B cell (primary cell): ENCODE measurements at places on chromosomes 11 and 22. TPM values are rescaled to one million over a fixed set of nuclear protein-coding genes. Genes with fewer than 3 reads are reported as not detected.

GRCh38 chr22:24432059-24432853, 4.9 kb downstream of the ADORA2A start:
- H3K4me1 ChIP-seq, result peaks cover 94% of the 10 kb centered on the region
- H3K36me3 ChIP-seq, result no peaks in the 10 kb centered on the region
- no peak overlapping the region for H3K4me3 ChIP-seq
- H3K27me3 ChIP-seq, result no peaks in the 10 kb centered on the region
- H3K27ac ChIP-seq, result peak overlapping the region; percentile 29

Gene KCNK7
- 2.2 and 5.8 TPM in 2 replicates for polyA plus RNA-seq

DNA sequence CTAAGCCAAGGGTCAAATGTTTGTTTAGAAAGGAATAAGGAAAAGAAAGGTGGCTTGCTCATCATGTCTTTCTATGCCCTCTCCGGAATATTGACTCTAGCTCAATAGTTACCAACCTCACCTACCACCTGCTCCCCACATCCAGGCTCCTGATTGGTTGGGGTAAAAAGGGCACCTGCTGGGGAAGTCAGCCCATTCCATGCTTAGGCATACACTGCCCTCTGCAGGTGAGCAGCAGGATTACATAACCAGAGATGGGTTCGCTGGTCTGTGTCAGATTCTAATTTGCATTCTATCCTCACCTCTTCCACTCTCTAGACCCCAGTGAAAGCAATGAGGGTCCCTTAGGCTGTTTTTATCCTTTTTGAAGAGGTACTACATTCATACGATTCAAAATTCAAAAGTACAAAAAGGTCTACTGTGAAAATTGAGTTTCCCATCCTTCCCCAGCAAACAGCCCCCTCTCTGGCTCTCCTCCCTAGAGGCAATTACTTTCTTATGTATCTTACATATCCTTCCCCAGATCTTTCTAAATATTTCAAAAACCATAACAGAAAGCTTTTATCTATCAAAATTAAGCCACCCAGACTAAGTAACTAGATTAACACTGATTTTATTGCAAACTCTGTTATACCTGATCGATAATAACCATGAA, 98.0 kb upstream of the ASPHD2 start:
- H3K27me3 ChIP-seq, result peaks cover 12% of the 10 kb centered on the region
- H3K36me3 ChIP-seq, result no peaks in the 10 kb centered on the region
- DNase-seq, result peak; percentile 70

- H3K4me1 ChIP-seq, result no peaks in the 10 kb centered on the region
- no peaks in the 10 kb centered on the region for H3K27me3 ChIP-seq
- no peak overlapping the region for H3K27ac ChIP-seq
- no peak overlapping the region for H3K4me3 ChIP-seq
- DNase-seq, result no peak
- no peaks in the 10 kb centered on the region for H3K36me3 ChIP-seq
Observed at GRCh38 chr11:4008116-4008515, 86.5 kb upstream of the RRM1 start.

Gene CRYBB2
- not detected in 2 replicates for polyA plus RNA-seq

GRCh38 chr11:112212290-112212689, 13.9 kb upstream of the PTS start:
- H3K4me1 ChIP-seq, result no peaks in the 10 kb centered on the region
- no peaks in the 10 kb centered on the region for H3K27me3 ChIP-seq
- no peak for DNase-seq

DNA sequence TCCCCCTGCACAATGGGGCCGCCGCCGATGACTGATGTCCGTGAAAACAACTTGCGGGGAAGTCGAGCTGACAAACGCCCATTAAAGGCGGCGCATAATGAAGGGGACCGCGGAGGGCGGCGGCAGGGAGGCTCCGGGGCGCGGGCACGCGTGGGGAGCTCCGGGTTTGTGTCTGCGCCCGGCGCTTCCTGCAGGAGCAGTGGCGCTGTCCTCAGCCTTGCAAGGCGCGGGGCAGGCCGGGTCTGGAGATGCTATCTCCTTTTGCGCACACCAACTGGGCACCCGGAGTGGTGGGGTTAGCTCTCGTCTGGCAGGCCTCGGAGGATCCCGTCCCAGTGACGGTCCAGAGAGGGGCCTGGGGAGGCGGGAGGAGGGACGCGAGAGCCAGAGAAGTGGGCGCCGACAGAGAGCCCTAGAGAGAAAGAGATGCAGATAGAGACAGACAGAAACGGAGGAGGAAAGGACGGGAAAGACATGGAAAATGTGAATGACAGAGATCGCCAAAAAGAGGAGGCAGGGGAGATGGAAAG, 390 bp upstream of the FGF3 start:
- H3K27me3 ChIP-seq, result peaks cover 5% of the 10 kb centered on the region
- no peak for DNase-seq
- no peaks in the 10 kb centered on the region for H3K36me3 ChIP-seq
- no peaks in the 10 kb centered on the region for H3K4me1 ChIP-seq

Gene PRAME
- 0.63 TPM in 1 of 2 replicates, not detected in the other for polyA plus RNA-seq

GRCh38 chr22:26143806-26144325, 25.4 kb upstream of the SEZ6L start:
- no peak overlapping the region for H3K27ac ChIP-seq
- no peaks in the 10 kb centered on the region for H3K4me1 ChIP-seq
- peaks cover 7% of the 10 kb centered on the region for H3K27me3 ChIP-seq
- DNase-seq, result no peak

GRCh38 chr11:108606495-108607160, 13.1 kb upstream of the EXPH5 start:
- H3K36me3 ChIP-seq, result no peaks in the 10 kb centered on the region
- no peak overlapping the region for H3K4me3 ChIP-seq
- no peak for DNase-seq
- H3K27me3 ChIP-seq, result no peaks in the 10 kb centered on the region
- H3K4me1 ChIP-seq, result no peaks in the 10 kb centered on the region

DNA sequence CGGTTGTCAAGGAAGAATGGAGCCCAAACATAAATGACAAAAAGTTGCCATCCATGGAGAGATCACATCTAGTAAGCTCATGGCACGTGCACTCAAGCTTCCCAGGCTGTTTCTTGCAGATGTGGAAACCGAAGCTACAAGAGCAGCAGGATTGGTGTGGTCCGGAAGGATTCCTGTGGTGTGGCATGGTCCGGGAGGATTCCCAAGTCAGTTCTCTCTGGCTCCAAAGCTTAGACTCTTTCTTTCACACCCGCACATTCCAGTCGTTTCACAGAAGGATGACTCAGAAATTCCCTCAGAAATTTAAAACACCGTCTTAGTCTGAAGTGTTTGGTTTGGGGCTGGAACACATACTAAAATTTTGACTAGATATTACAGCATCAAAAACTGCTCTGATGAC, 78.0 kb upstream of the DRD2 start:
- no peaks in the 10 kb centered on the region for H3K36me3 ChIP-seq
- no peak for DNase-seq
- H3K4me3 ChIP-seq, result no peak overlapping the region
- H3K4me1 ChIP-seq, result no peaks in the 10 kb centered on the region
